ENCODE measurements at places on chromosomes 12 and 14.
A peak's percentile ranks its signal among the peaks of the same experiment; 100 is the strongest.

- DNase-seq: no peak
Observed at GRCh38 chr12:100485983-100486382, 12.3 kb downstream of the NR1H4 start.

DNA sequence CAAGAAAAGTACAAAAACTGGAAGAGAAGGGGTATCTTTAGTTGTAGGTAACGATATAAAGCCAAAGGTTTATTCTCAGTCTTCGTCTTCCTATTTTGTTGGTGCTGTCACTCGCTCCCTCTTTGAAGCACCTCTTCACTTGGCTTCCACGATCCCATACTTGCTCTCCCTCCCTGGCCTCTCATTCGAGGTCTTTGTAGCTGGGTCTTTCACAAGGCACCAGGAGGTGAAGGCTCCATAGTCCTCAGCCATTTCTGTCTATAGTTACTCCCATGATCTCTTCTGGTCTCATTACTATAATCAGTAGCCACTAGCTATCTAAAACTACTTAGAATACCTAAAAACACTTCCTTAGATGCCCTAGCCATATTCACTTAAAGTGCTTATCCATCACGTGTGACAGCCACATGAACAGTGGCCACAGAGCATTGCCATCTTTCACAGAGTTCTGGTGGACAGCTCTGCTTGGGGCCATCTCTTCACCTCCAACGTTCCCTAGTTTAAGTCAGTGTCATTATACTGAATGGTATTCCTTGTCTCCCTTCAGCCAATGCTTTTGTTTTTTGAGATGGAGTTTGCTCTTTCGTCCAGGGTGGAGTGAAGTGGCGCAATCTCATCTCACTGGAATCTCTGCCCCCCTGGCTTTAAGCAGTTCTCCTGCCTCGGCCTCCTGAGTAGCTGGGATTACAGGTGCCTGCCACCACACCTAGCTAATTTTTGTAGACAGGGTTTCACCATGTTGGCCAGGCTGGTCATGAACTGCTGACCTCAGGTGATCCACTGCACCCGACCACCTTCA, 57.1 kb downstream of the ATP2A2 start:
- no peak for DNase-seq

DNA sequence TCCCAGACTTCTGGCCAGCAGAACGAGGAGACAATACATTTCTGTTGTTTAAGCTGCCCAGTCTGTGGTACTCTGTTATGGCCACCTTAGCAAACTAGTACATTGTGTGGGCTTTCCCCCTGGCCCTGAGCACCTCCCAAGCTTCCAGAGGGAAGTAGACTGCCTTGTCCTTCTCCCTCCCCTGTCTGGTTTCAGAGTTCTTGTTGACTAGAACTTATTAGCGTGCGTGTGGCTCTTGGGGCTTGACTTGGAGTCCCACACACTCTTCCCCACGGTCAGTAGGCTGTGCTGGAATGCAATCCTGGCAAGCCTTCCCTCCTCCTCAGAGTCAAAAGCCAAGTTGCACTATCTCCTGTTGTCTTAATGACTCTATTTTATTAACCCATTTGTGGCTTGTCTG, 27.7 kb downstream of the FBLN5 start:
- no peak for DNase-seq

DNA sequence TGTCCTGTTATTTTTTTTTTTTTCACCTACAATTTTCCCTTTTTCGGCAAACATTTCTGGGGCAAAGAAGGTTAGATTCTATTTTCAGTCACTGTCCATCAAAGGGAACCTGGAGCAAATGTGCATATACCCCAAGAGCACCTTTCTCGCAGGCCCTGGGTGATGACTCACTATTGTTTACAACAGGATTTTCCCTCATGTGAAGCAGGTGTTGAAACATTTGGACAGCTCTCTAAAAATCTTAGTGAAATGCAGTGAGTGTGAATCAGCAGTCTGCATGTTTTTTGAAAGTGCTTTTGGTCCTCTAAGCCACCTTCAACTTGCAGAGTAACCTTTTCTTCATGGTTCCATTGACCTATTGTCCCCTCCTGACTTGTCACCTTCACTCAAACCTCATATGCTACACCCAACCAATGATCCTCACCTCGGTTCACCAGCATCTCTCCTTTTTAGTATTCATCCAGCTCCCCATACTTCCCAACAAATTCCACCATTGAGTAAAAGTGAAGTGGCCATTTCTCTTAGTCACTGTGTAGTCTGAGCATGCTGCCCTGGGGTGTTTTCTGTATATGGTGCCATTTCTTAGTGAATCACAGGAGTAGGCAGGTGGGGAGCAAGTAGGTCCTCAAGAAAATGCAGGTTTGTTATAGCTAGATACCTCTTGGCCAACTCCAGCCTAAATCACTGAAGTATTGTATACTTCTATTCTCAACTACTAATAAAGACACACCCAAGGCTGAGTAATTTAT, 260.2 kb downstream of the BMP4 start:
- no peak for DNase-seq

DNA sequence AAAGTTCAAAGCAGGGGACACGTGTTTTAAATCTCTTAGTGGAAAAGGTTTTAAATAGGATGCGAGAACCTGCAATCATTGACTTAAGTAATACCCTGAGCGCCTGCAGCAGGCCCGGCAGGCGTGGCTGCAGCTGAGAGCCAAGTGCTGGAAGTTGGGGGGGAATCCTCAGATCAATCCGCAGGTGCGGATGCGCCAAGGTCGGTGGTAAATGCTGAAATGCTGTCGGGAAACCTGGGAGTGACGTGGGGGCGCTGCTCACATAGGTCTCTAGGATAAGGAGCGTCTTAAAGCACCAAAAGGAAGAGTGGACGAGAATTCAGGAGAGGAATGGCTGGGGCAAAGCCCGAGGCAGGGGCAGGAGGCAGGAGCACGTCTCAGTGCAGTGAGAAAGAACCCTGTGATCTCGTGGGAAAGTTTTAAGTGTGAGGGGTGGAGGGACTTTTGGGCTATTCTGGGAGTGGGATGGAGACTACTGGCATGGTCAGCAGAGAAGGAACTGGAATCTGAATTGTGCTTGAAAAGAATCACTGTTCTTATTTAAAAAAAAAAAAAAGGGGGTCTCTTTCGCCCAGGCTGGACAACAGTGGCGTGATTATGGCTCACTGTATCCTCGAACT, 883 bp upstream of the CDCA4 start:
- peak; percentile 85 for DNase-seq

DNA sequence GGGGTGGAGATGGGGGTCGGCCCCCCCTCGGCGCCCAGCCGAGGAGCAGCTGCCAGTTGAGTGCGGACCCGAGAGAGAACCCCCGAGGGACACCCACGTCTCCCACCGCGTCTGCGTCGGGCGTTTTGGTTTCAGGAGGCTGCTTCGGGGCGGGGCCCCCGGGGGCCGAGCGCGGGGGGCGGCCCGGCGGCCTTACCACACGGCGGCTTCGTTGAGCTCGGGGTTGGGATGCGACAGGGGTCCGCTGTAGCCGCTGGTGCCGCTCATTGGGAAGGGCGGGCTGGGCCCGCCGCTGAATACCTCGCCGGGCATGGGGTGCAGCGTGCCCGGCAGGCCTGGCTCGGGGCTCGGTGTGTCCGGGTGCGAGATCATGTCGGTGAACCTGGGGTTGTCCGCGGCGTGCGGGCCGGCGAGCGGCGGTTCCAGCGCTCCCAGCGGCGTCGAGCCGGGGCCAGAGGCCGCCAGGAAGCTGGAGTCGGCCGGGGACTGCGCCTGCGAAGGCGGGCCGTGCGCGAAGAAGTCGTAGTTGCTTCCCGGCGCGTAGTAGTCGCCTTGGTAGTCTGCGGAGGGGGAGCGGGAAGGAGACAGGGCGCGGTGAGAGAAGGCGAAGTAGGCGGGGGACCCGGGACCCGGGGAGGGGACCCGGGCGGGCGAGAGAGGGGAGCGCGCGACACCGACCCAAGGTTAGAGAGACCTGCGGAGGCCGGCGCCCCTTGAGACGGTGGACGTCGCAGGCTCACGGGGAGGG, 8.5 kb downstream of the LHX5 start:
- DNase-seq: peak; percentile 75

Measured in H7 (cell line).